ENCODE measurements at places on chromosomes 16 and 17.

- DNase-seq: peak; percentile 74
Observed at GRCh38 chr17:57605675-57606105, 139.4 kb downstream of the CCDC182 start.

GRCh38 chr16:85451641-85452363, 161.3 kb upstream of the GSE1 start:
- no peak for DNase-seq

- DNase-seq: no peak
Observed at GRCh38 chr16:89855986-89856385, 17.4 kb upstream of the TCF25 start.

DNA sequence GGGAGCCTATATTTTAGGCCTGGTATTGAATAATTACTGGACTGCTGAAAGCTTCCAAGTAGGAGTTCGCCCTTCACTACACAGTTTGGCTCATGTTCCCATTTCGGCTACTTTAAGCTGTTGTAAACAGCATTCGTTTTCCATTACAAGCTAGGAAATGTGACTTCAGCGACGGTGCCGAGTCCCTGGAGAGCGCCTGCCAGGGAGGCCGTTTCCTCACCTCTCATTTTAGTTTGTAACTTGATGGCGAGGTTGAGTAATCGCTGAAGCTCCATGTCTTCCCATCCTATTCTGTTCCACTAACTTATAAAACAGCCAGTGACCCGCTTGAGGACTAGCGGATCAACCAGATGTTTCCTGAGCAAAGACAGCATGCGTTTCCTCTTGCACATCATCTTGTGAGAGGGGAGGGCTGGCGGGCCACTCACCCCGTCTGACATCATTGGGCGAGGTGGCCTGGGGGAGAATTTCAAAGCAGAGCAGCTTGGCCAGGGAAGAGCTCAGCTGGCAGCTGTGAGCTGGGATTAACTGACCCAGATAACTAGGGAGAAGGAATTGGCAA, 32.9 kb downstream of the PCTP start:
- DNase-seq: peak; percentile 47

GRCh38 chr17:77670173-77670572, 288.3 kb upstream of the TNRC6C start:
- no peak for DNase-seq

DNA sequence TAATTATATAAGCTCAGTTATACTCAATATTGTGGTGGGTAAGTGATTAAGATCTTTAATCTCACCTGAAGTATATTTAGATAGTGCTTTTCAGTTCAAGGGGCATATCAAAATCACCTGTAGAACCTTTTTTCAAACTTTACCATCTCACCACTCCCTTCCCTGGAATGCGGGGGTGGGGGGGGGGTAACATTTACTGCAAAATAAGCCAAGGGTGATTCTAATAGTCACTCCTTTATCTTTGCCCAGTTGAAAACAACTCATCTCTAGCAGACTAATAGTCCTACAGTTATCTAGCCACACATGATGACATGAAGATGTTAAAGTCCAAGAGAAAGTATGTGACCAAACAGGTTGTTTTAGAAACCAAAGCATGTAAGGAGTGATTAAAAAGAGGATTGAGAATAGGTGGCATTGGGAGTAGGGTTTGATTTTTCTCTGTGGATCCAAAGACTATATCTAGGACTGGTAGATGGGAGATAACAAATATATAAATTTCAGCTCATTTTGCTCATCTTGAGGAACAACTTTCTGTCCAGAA, 21.5 kb downstream of the LPCAT2 start:
- no peak for DNase-seq

- no peak for DNase-seq
Observed at GRCh38 chr17:48231995-48232959, 124.7 kb downstream of the SNX11 start.

DNA sequence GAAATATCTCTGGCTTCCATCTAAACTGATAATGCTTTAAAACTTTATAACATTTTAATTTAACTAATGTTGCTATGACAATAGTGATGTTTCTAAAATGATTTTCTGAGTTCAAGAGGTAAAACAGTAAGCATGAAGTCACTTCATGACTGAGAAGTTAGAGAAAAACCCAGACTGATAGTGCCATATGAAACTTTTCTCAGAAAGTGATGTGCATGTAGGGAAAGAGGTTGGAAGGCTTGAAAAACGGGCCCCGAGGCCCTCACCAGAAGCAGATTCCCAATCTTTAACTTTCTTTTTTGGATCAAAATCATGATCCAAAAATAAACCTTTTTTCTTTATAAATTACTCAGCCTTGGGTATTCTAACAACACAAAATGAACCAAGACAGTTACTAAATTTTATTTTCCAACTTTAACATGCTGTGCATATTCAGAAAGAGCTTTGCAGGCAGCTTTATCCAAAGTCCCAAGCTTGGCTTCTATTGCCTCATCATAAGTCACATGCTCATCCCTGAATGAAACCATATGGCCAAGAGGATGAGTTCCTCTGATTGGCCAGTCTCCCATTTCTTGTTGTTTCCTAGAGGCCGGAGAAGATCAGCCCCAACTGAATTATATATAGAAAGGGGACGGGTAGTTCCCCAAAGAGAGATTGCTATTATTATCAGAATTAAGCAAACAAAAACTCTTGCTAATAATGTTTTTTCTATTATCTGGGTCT, 357.6 kb upstream of the SALL1 start:
- no peak for DNase-seq

DNA sequence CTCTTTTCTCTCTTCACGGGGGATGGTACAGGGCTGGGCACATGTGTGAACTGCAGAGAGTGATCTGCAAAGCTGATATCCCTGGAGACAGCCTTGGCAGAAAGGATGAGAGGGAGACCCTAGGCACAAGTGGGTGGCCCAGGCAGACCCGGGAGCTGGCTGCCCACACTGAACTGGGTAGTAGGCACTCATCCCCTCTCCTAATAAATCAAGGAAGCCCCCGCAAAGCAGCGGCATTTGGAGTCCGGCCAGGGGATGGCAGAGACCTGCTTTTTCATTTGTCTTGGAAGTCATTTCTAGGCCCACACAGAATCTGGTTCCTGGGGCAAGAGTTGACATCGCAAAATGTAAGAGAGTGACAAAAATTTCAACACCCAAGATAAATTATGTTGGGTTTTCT, 3.0 kb upstream of the TFAP4 start:
- DNase-seq: no peak

DNA sequence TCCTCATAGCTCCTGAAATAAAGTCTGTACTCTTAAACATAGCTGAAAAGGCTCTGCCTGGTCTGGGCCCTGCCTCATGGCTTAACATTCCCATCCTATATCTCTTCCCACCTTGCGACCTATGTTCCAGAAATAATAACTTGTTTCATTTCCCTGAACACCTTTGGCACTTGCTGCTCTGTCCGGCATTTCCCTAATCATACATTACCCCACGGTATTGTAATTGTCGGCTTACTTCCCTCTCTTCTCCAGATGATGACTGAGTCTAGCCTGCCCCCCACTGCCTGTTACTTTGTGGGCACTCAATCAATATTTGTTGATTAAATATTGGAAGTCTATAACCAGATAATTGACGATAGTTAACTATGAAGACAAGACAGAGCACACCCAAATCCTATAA, 23.3 kb upstream of the SUPT4H1 start:
- DNase-seq: no peak

GRCh38 chr16:7405166-7405565, 72.5 kb downstream of the RBFOX1 start:
- DNase-seq: no peak

GRCh38 chr17:14903854-14904253, 361.3 kb downstream of the PMP22 start:
- no peak for DNase-seq

- no peak for DNase-seq
Observed at GRCh38 chr17:30369995-30370394, 8.7 kb upstream of the CPD start.

DNA sequence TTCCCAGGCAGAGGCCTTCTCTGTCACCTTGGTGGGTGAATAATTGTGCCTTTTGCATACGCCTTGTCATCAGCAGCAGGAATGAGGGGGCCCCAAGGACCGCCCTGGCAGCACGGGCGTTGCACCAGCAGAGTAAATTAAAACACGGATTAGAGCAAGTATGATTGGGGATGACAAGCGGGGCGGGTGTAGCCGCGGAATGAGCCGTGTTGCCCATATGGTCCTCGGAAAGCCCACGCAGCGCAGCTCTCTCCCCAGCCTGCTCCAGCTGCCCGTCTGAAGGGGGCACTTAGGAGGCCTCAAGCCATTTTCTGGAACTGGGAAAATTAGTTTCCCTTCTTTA, 299.4 kb upstream of the IRX3 start:
- DNase-seq: no peak

DNA sequence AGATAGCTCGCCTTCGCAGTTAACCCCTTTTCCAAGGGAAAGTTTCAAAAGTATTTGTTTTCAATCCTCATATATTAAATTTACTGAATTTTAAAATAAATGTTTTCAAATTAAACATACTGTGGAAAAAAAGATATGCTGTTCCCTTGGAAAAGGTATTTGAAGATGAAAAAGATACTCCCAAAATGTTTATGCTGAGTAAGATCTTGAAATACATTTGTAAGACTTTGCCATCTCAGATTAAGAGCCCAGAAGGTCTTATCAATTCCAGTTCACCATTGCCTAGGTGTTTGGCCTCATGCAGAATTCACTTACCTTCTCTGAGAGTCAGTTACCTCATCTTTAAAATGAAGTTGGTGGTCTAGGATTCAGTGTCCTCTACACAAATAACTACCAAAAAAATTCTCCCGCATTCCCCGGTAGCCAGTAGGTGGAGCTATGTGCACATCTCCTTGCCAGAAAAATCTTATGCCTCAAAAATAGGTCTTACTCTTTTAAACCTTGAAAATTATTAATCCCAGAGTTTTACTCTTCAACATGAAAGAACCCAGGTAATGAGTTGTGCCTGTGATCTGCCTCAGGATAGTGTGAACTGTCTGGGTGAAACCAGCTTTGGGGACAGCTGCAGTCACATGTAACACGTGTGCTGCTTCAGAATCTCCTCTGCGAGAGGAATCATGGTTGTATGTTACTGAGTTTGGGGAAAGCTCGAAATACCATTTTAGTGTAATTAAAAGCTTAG, 178.3 kb downstream of the MRTFB start:
- DNase-seq: peak; percentile 58

- peak; percentile 16 for DNase-seq
Observed at GRCh38 chr17:32520104-32520701, 33.4 kb downstream of the CDK5R1 start.

- no peak for DNase-seq
Observed at GRCh38 chr16:22789281-22789945, 24.5 kb upstream of the HS3ST2 start.

GRCh38 chr17:65466547-65466946, 94.9 kb downstream of the AXIN2 start:
- no peak for DNase-seq

- DNase-seq: no peak
Observed at GRCh38 chr16:55437625-55438024, 41.4 kb upstream of the MMP2 start.

GRCh38 chr16:89920723-89921122, 2.1 kb downstream of the MC1R start:
- DNase-seq: no peak

- no peak for DNase-seq
Observed at GRCh38 chr17:74749279-74750038, 1.0 kb downstream of the NHERF1 start.

DNA sequence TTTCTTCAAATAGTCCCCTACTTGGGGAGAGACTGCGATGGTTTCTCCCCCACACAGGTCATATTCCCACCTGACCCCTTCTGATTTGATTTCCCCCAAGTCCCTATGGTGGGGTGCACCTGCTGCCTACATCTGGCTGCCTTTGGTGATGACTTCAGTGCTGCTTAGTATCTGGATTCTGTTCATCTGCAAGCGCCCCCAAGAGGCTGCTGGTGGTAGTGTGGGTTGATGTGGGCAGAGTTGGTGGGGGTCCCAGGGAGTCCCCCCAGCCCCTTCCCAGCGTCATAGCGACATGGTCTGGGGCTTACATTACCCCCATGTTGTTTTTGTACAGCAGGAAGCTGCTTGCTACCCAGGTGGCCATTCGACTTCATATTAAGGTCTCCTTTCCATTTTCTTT, 99.2 kb downstream of the NTN1 start:
- DNase-seq: no peak

DNA sequence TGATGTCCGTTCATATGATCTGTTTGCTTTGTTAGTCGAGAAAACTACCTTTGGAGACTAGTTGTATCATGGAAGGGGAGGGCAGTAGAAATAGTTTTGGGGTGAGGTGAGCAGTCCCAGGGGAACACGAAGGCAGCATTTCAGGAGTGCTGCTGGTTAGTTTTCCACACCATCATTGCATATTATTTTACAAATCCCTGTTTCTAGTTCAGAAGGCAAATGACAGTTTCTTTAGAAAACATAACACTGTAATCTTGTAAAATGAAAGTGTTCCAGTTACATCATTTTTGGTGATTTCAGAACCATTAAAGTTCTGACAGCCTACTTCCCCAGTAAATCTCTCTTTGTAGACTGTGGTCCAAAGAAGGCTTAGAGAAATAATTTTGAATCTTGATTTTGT, 25.4 kb downstream of the BANP start:
- no peak for DNase-seq

DNA sequence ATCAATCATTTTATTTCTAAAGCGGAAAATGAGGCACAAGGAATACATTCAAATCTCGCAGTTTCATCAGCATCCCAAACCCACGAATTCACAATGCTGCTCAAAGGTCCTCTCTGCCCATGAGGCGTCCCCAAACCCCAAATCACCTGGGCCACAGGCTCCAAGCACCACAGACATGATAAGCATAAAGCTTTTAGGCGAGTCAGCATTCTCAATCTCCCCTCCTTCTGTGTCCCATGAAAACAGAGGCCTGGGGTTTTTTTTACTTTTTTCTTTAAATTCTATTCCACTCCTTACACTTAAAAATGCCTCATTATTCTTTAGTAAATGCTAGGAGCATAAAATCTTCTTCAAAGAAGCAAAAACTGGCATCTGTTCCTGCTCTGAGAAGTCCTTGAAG, 55.0 kb downstream of the CYTH1 start:
- DNase-seq: no peak

GRCh38 chr17:72488555-72489271, 367.9 kb downstream of the SOX9 start:
- no peak for DNase-seq
